ENCODE measurements at places on chromosomes 7 and 10.

DNA sequence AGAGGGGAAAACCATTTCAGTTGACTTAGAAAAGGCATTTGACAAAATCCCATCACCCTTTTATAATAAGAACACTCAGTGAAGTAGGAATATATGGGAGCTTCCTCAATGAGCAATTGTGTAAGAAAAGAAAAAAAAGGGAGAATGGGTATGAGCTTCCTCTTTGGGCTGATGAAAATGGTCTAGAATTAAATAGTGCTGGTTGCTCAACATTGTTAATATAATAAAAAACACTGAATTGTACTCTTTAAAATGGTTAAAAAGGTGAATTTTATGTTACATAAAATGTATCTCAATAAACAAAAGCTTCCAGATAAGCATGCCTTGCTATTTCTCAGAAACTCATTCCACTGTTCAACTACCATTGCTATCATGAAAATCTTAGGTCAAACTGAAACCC lies 40.6 kb downstream of the LRRC17 start:
- no peak for DNase-seq

DNA sequence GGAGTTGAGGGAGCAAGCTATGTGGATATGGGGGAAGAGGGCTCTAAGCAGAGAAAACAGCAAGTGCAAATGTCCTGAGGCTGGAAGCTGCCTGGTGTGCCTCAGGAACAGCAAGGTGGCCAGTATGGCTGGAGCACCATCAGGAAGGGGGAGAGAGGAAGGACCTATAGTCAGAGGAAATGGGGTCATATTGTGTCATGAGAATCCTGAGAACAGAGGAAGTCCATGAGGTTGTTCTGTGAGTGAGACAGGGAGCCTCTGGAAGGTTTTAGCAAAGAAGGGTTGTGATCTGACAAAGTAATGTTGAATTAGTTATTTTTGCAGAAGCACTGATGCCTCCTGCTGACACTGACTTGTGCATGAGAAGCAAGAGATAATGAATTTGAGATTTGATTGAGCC lies 204.3 kb downstream of the PTEN start:
- DNase-seq, result no peak

GRCh38 chr10:122713091-122713885 lies 13.6 kb upstream of the C10orf120 start:
- no peak for DNase-seq

DNA sequence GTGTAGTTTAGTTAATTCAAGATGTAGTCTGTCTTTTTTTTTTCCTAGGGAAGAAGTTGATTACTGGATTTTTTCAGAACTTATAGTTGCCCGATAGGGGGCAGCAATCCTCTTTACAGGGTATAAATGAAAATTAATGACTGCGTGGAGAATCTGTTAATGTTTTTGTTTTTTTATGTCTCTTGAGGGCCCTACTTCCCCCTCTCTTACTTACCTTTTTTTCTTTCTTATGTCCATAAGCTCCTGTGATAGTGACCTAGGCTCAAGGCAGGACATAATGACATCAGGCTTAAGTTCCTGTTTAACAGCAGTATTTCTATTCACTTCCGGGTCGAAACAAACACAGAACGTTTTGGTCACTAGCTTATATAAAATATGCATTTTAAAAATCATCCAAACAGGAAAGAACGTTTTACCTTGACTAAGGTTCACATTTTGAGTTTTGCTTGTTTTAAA lies 18.8 kb downstream of the CDC123 start:
- DNase-seq, result no peak

DNA sequence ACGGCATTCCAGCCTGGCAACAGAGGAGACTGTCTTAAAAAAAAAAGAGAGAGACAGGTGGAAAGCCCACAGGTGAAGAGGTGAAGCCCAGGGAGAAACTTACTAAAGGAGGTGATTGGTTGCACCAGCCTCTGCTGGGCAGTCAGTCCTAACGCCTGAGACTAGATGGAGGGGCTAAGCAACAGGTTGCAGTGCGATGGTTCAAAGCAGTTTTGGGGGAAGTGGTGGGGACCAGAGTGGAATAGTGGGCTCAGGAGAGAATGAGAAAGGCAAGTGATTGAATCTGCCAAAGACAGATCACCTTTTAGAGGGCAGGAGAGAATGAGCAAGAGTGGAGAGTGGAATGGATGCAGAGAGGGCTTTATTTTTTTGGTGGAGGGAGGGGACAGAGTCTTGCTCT lies 100.0 kb upstream of the KCTD7 start:
- no peak for DNase-seq

- no peak for DNase-seq
These were observed 228.1 kb upstream of the PFKP start for GRCh38 chr10:2839081-2839725.

DNA sequence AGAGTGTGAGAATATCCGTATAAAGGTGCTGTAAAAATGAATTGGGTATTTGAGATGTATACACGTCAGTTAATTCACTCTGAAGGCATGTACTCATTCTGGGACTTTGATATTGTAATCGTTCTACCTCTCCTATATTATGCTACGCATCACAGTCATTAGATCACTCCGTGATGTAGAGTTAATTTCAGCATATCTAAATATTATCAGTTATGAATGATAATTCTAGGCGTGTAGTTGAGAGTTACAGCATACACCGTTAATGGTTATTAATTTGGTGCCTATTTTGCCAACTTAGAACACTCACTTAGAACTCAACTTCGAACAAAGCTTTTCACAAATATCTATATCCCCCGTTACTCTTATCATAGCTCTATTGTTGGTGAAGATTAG lies 477 bp upstream of the MCU start:
- DNase-seq, result no peak

GRCh38 chr7:17625043-17625442 lies 315.3 kb downstream of the SNX13 start:
- no peak for DNase-seq

GRCh38 chr7:113094517-113095249 lies 8.1 kb upstream of the GPR85 start:
- no peak for DNase-seq

DNA sequence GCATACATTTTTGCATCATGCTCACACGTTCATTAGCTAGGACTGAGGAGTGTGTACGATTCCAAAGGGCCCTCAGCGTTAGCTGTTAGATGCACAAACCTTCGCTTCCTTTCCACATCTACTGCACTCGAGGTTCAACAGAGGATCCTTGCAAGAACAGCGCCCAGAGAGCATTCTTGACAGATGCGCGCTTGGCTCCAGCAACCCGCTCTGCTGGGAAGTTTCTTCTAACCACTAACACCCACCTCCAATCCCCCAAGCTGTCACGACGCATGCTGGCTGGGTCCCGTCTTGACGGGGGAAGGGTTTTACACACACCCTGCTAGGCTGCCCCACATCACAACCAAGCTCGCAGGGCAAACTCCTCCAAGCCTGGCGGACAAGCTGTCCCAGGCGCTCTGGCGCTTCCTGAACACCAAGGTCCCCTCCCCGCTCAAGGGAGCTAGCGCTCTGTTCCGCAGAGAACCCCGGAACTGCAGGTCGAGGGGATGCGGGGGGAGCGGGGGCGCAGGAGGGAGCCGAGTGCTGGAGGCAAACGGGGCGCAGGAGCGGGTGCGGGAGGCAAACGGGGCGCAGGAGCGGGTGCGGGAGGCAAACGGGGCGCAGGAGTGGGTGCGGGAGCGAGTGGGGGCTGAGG lies 653 bp upstream of the ADRB1 start:
- DNase-seq, result no peak

GRCh38 chr10:6894405-6894804 lies 314.3 kb upstream of the PRKCQ start:
- DNase-seq, result no peak

- DNase-seq, result no peak
These were observed 53.1 kb upstream of the CHST15 start for GRCh38 chr10:124146483-124146882.

DNA sequence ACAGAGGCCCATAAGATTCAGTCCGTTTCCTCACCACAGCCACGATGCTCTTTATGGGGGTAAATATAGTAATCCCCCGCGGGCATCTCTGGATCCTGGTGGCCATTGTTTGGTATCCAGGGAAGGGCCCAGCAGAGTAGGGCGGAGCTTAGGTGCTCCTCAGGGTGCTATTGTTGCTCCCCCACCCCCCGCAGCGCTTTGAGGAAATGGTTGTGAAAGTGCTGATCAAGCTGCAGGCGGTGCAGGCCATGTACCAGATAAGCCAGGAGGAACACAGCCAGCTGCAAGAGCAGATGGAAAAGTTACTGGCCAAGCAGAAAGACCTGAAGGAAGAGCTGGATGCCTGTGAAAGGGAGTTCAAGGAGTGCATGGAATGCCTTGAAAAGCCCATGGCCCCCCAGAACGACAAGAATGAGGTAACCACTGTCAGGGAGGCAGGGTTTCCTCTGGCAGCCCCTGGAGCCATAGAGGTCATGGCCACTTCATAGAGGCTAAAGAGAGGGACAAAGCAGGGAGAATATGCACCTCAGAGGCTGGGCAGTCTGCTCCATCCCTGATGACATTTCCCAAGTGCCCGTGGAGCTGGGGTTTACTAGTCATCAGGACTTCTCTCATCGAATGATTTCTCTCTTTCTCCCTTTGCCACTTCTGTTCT lies 17.6 kb upstream of the FLNC start:
- DNase-seq, result no peak

- no peak for DNase-seq
These were observed 95.7 kb downstream of the ELAPOR2 start for GRCh38 chr7:86963599-86964230.

GRCh38 chr10:73922864-73923133 lies 11.9 kb downstream of the PLAU start:
- no peak for DNase-seq

GRCh38 chr7:51764976-51765375 lies 448.4 kb upstream of the COBL start:
- no peak for DNase-seq

Measured in stimulated activated CD8-positive, alpha-beta memory T cell treated with anti-CD3 and anti-CD28 coated beads, Interleukin-4, amount 100 ng/mL, for 1 hour (primary cell).